Activated B cell treated with CpG ODN at 0.5 μM for 24 hours (primary cell): ENCODE measurements at places on chromosomes 1 and 21.

- no peak for DNase-seq
Measured at GRCh38 chr1:63603810-63604209, 10.6 kb downstream of the PGM1 start.

DNA sequence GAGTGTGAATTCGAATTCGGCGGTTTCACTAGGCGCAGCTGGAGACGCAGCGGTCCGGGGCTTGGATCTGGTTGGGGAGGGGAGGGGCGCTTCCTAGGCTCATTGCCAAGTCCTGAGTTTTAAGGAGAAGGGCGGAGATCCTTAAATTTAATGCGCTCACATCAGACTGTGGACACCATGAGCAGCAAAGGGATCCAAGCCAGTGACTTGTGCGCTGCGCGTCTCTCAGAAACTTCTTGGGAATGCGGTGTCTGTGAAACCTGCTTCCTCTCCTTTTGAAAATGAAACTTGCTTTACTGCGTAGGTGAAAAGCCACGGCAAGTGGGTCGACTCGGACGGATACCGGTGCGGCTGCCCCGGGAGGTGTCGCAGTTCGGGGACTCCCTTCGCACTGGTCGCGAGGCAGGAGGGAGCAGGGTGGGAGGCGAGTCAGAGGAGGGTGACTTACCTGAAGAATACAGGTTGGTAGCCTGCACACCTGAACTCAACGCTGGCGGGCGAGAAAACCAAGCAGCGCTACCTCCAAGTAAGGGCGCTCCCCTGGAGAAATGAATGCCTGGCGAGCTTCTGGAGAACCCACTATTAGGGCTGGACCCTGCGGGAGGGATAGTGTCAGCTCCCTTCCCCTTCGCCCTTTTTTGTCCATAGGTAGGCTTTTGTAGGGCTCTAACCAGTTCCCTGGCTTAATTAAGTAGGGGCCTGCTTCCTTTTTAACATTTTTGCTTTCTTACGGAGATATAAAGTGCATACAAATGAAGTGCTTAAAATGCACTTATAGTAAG, 992 bp downstream of the TENT5C start:
- DNase-seq, result peak; percentile 47

DNA sequence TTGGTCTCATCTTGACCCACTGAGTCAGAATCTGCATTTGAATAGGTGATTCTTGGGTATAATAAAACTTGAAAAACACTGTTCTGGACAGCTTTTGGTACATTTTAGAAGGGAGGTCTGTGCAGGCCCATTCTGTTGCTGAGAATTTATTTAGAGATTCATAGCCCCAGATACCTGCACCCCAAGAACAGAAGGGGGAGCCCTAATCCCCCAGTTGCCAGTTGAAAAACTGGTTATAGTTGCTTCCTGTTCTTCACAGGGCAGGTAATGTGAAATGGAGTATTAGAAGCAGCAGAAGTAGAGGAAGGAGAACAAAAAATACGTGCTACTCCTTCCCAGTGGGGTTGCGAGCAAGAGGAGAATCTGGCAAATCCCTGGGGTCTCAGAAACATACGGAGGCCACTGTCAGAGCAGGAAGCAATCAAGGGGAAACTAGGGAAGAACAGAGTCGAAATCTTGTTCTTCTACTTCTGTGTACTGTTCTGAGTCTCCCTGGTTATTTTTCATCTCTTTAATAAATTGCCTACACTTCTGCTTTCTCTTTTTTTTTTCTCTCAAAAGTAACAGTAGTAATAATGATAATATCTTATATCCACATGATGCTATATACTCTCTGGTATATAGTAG, 4.6 kb upstream of the CLCA2 start:
- no peak for DNase-seq

GRCh38 chr1:207745285-207745684, 6.6 kb upstream of the CD46 start:
- DNase-seq, result no peak

GRCh38 chr21:25563361-25564116, 43.7 kb downstream of the MRPL39 start:
- no peak for DNase-seq

GRCh38 chr1:238404481-238404880, 513.8 kb upstream of the ZP4 start:
- no peak for DNase-seq

GRCh38 chr1:8666389-8667167, 150.9 kb downstream of the RERE start:
- no peak for DNase-seq

DNA sequence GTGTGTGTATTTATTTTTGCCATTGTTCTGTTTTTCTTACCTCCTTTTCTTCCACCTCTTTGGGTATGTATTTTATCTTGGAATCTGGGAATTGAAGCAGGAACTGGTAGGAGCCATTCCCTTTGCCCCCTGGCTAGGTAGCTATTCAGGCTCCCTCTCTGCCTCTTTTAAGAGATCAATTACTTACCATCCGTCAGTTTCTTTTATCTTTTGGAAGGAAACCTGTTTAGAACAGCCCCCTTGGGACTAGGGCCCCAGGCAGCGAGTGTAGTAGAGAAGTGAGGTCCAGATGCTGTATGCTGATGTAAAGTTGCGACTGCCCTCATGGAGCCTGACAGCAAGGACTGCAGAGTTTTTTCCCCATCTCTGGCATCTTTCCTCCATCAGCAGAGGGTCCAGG, 41.6 kb downstream of the KIRREL1 start:
- DNase-seq, result no peak

DNA sequence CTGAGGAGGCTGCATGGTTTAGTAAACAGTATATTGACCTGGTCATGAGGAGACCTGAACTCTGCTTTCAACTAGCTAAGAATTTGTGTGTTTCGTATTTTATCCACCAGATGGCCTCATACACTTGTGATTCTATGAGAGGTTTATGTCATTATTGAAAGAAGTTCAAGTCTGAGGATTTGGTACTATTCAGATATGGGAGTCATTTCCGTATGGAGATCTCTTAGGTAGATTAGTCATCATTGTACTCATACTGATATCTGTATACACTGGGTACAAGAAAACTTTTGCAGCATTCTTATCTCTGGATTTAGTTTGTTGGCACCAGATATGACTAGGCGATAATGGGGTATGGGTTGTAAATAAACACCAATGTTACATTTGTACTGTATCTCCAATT, 26.6 kb downstream of the ATF6 start:
- no peak for DNase-seq

DNA sequence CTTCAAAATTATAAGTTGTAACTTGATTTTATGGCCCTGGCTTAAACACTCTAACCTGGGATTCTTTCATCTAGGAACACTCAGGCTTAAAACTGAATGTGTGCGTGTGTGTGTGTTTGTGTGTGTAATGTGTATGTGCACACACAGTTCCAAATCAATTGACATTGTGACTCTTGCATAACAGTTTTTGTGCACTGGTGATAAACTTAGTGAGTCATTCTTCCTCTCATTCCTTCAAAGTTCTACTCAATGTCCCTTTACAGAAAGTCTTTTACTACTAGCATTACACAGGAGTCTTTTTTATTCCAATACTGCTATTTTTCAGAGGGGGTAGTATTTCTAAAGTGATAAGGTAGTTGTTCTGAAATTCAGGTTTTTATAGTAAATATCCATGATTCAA, 943.6 kb downstream of the KCNT2 start:
- DNase-seq, result no peak

DNA sequence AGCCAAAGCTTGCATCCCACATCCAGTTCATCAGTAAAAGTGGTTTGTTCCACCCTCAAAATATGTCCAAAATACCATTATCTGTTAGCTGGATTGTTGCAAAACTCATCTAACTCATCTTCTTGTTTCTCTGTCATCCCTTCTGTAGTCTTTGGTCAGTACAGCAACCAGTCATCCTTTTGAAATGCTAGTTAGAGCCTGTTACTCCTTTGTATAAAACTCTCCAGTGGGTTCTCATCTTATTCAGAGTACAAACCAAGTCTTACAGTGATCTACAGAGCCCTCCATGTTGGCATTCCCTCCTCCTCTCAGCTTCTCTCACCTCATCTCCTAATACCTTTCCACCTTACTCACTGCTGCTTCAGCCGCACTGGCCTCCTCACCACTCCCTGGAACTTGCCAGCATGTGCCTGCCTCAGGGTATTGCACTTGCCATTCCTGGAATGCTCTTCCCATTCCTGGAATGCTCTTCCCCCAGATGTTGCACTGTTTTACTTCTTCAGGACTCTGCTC, 70.6 kb downstream of the LAMC1 start:
- no peak for DNase-seq

DNA sequence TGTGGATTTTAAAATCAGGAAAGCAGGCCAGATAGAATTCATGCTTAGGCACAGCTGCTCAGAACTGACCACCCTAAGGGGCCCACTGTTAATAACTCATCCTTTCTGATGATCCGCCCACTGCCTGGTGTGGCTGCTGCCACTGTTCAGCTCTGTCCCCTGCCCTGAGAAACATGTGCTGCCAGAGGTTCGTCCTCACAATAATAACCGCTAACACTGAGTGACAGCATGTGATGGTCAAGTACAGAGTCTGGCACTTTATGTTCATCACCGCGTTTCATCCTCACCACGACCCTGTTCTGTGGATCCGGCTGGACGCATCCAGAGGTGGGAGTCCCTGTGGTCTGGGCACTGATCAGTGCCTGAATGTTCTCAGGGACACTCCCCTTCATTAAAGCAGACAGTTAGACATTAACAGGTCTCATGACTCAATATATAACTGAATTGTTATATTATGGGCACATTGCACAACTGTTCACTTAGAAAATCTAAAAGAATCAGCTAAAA, 108.6 kb downstream of the SIM2 start:
- DNase-seq, result no peak

GRCh38 chr1:63845346-63845745, 71.5 kb downstream of the ROR1 start:
- no peak for DNase-seq

DNA sequence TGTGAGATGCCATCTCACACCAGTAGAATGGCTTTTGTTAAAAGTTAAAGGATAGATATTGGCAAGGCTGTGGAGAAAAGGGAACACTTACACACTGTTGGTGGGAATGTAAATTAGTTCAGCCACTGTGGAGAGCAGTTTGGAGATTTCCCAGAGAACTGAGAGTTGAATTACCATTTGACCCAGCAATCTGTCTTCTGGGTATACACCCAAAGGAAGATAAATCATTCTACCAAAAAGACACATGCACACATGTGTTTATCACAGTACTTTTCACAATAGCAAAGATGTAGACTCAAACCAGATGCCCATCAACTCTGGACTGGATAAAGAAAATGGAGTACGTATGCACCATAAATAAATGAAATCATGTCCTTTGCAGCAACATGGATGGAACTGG, 88.6 kb upstream of the LRRC8D start:
- DNase-seq, result no peak

- DNase-seq, result no peak
Measured at GRCh38 chr1:15950763-15951295, 25.1 kb downstream of the ZBTB17 start.

DNA sequence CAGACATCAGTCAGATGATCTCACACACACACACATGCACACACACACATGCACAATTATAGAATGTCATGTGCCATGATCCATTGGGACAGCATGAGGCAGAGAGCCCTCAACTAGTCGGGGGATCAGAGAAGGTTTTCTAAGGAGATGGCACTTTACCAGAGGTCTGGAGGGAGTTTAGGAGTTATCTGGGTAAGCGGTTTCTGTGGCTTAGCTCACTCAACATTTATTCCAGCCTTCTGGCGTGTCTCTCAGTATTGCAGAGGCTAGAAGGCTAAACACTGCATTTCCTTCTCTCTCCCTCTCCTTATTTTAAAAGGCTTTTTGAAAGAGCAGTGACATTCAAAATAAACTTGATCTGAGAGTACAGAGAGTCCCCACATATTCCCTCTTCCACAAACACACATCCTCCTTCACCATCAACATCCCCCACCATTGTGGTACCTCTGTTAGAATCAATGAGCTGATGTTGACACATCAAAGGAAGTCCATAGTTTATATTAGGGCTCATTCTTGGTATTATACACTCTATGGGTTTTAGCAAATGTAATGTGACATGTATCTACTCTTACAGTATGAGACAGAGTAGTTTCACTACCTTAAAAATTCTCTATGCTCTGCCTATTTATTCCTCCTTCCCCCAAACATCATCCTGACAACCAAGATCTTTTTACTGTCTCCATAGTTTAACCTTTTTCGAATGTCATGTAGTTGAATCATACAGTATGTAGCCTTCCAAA, 9.0 kb upstream of the PLA2G2A start:
- no peak for DNase-seq

- no peak for DNase-seq
Measured at GRCh38 chr1:244395965-244396364, 55.7 kb downstream of the ADSS2 start.

DNA sequence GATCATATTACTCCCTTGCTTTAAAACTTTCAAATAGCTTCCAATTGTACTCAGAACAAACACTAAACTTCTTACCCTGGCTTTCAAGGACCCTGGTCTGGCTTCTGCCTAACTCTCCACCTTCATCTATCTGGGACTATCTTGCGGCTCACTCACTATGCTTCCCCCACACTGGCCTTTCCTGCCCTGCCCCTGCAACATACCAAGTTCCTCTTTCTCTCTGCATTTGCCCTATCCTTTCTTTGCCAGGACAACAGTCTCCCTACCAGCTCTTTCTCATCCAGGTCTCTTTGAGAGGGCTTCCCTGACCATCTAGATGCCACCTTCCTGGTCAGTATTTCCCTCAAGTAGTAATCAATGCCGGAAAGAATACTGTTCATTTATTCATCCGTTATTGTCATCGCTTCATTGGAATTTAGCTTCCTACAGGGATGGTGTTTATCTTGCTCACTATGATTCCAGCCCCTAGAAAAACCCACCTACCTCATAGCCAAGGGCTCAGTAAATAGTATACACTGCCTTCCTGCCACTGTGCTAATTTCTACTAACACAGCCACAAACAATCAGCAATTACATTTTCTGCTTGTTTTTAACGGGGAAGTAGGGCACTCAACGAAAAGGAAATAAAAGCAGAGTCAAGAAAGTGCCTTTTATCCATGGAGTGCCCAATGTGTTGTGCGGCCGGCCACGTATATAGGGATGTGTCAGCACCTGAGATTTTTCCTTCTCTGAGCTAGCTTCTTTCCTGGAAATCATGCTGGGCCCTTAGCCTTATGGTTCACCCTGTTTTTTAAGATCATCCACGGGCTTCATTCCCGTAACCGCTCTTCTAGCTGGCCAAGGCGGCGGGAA, 521 bp upstream of the CDC7 start:
- no peak for DNase-seq

DNA sequence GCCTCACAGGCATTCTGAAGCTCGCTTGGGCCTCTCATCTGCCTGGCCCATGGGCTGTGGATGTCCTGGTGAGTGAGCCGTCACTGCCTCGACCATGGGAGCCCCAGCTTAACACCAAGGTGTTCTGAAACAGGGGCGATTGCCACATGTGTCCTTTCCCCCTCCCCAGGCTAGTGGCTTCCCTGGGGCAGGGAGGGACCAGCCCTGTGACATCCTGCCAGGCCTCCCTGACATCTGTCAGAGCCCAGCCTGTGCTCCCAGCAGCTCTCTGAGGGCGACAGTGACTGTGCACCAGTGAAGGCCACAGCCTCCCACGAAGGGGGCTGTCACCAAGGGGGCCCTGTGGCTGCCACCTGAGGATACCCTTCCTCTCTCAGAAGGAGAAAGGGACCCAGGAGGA, 35.9 kb upstream of the CCDC27 start:
- no peak for DNase-seq
